ENCODE measurements at places on chromosomes 5 and 9.

GRCh38 chr5:6340100-6340499 lies 38.2 kb downstream of the MED10 start:
- DNase-seq: no peak

GRCh38 chr5:179313849-179314521 lies 31.3 kb downstream of the ADAMTS2 start:
- DNase-seq: no peak

DNA sequence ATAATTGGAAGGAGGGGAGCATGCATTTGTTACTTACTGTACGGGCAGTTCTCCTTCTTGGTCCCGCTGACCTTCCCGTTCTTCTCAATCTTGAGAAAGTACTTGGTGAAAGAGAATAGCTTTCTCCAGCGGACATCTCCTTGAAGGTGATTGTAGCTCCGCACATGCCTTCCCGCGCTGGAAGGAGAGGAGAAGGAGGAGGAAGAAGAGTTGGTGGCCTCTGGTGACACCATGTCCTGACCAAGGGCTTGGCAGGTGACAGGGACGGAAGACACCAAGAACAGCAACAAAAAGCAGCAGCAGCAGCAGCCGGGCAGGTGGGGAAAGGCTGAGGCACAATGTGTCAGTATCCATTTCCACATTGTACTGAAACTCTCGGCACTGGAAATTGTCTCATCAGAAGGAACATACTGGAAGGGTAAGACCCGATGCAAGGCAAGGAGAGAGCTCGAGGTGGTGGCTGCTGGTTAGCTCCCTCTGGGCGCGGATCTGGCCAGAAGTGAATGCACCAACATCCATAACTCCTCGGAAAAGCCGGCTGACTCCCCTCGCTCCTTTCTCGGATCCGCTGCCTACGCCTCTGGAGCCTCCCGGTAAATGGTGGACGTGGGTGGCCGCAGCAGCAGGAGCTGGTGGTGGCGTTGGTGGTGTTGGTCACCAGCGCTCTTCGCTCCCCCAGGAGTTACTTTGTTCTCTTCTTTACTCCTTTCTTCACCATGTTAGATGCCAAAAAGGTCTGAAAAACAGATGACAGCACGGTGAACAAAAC lies 715 bp downstream of the FGF10 start:
- no peak for DNase-seq

- DNase-seq: no peak
Measured at GRCh38 chr5:1443171-1443570, 2.1 kb downstream of the SLC6A3 start.

DNA sequence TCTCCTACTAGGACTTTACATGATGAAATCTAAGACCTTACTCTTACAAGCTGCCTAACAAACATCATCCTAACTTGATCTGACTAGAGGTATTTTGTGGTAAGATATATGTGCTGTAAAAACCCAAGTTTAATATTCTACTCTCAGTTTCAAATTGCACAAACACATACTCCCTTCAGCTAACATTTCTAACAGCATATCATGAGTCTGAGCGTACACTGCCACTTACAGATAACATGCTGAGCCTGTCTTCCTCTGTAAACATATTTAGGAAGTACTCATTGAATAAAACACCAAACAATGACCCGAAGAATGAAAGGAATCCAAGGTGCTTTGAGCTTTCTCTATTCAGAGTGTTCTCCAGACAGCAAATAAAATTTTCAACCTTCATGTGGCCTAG lies 7.9 kb upstream of the ESM1 start:
- DNase-seq: no peak

DNA sequence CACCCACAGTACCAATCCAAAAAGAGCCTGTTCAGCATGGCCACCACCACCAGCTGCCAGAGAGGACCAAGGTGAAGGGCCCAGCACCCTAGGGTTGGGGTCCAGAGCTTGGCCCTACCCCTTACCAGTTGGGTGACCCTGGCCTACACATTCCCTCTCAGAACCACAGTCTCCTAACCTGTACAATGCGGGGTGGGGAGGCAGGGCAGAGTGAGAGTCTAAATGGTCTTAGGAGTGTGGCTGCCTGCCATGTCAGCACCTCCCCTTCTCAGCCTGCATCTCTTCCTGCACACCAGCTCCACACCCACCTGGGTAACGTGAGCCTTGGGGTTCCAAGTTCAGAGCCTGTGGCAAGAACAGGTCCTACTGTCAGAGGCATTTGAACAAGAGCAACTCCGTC lies 92.2 kb downstream of the C5orf15 start:
- DNase-seq: no peak

DNA sequence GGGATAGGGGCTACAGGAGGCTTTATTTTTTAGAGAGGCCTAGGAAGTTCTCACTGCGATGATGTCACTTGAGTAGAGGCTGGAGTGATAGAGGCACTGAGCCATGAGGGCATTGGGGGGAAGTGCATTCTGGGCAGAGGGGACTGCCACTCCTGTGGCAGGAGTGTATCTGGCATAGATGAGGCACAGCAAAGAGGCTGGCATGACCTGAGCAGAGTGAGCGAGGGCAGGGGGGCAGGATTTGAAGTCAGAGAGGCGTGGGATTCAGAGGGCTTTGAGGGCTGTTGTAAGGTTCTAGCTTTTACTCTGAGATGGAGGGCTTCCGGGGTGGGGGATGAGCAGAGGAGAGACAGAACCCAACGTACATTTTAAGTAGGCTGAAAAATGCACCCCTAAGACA lies 91.9 kb upstream of the SH3PXD2B start:
- DNase-seq: no peak

DNA sequence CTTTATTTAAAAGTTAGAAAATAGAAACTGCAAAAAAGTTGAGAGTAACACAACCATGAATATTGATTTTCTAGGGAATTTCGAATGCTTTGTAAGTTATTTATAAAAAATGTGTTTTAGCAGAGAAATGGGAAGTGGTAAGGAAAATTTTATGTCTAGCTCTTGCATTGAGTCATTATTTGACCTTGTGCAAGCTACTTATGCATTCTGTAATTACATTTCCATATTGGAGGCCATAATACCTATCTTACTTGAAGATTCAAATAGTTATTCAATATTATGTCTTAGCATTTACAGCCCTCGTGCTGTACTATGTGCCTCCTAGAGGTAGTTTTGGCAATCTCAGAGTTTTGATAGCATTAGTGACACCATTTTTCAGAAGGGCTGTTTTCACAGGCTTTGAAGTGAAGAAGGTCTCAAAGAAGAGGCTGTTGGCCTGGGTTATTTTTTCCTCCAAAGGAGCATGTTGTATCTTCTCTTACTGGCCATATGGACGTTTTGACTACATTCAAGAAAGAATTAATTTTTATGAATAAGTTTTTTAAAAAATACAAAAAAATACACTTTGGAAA lies 7.4 kb upstream of the DAP start:
- DNase-seq: no peak

- DNase-seq: no peak
Measured at GRCh38 chr9:120775859-120776258, 17.4 kb downstream of the FBXW2 start.

- no peak for DNase-seq
Measured at GRCh38 chr5:94094793-94095441, 353.5 kb upstream of the POU5F2 start.

GRCh38 chr9:5515261-5515650 lies 4.9 kb downstream of the PDCD1LG2 start:
- no peak for DNase-seq

- DNase-seq: no peak
Measured at GRCh38 chr9:110426052-110426709, 88.5 kb upstream of the TXNDC8 start.

DNA sequence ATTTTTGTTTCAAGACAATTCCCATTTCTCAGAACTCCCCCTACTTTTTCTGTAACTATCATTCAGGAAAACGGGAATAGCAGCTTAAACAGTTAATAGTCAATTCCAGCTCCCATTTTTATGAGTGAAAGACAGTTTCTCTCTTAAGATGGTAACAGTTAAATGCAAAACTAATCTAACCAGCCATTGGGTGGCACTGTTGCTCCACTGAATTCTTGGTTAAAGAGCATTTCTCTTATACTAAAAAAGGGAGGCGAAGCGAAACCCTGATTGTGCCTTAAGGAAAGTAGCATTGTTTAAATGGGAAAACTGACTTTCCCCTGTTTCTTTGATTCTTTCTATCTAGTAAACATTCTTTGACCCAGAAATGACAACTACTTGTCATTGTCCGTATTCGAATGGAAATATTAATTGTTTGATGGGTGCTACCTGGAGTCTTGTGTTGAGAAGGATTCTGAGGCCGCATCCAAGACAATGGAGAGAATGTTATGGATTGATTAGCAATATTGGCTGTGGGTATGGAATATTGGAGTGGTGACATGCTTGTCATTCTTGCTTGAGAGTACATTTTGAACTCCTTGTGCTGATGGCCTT lies 507.8 kb downstream of the MAT2B start:
- no peak for DNase-seq

DNA sequence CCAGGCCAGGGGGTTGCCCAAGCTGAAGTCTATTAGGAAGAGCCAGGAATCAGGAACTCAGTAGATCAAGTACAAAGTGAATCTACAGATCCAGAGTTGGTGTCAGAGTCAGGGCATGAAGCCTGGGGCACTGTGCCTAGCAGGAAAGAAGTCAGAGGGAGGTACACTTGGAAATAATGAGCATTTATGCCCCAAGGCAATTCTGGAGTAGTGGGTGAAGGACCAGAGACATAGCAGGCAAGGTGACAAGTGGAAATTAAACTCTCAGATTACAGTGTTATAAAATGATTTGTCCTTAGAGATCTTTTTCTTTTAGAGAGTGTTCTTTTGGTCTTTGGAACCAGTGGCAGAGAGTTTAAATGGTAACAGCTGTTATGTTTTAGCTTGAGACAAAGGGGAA lies 138.0 kb downstream of the ADAMTSL1 start:
- DNase-seq: no peak

DNA sequence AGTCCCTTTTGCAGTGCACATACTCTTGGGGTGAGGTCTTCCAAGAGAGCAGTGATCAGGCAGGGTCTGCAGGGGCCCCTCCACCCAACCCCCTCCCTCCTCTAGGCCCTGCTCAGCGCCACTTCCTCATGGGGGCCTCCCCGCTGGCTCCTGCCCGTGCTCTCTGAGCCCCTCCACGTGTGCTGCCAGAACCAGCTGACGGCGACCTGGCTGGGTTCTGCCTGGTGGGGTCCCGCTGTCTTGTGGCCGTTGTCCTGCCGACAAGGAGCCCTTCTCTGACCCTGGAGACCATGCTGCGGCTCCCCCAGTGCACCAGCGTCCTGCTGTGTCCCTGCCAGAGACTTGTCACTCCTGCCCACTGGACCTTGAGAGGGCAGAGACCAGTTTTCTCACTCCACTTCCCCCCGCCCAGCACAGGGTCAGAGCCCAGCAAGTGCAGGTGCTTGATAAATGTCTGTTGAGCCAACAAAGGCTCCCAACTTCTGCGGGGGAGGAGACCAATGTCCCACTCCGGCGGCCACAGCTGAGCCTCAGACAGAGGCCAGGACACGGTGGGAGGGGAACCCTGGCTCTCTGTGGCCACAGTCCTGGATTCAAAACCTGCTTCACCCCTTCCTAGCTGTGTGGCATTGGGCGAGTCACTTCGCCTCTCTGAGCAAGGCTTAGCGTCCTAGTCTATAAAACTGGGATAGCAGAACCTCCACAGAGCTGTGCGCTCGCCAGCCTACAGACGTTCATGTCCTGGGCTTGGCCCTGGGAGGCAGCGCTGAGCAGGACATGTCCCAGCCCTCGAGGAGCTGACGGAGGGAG lies 24.8 kb downstream of the SARDH start:
- DNase-seq: no peak

- DNase-seq: no peak
Measured at GRCh38 chr9:16612627-16613026, 257.8 kb downstream of the BNC2 start.

DNA sequence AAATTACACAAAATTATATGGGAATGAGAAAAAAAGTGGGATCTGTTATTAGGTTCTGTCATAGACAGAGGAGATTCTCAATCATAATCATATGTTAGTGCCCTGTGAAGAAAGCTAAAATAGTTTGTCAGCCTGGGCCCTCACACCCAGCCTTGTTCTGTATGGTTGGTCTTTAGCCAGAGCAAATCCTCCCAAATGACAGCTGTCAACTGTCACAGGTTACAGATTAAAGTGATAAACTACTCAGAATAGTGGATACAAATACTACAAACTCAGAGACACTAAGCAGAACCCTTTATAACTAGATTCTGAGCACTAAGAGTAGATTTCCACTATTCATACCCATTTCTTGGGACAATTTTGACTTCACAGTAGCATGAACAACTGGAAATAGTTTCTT lies 405.0 kb upstream of the MEF2C start:
- DNase-seq: no peak

GRCh38 chr5:2003206-2003605 lies 120.5 kb upstream of the IRX4 start:
- no peak for DNase-seq

GRCh38 chr5:33315189-33315588 lies 125.6 kb upstream of the TARS1 start:
- DNase-seq: no peak

DNA sequence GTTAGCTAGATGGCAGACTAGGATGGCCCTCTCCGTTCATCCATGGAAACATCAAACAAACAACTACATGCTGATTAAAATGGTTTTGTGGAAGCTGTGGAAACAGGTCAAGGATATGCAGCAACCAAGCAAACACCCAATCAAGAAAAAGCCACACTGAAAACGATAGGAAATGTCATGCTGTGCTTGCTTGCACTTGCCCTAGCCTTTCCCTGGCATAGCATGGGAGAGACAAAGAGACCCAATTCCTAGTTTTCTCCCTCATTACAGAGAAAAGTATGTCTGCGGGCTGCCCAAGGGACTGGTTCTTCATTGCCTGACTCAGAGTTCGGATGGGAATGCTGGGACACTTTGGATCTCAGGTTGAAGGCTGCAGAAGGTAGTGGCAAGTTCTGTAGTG lies 98.7 kb downstream of the FANCC start:
- no peak for DNase-seq

GRCh38 chr9:116437411-116438370 lies 249.4 kb upstream of the TRIM32 start:
- DNase-seq: no peak

- no peak for DNase-seq
Measured at GRCh38 chr9:4324513-4324912, 24.6 kb upstream of the GLIS3 start.

GRCh38 chr9:128247226-128247803 lies 28.5 kb downstream of the GOLGA2 start:
- no peak for DNase-seq

GRCh38 chr5:73387149-73387591 lies 61.4 kb downstream of the FOXD1 start:
- DNase-seq: no peak

DNA sequence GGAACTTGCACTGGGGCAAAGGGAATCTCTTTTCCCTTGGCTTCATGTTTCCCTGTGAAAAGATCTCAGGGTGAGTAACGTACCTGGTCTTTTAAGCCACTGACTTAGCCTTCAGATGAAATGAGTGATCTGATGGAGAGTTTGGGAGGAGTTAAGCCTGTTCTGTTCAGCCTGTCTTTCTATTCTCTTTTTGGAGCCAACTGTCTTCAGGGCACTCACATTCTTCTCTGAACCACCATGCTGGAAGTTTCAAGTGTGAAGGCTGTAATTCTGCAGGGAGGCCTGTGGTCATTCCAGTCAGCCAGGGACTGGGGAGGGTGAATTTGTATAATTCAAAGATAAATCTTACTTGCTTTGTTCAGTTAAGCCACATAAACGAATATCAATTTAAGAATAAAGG lies 722.2 kb upstream of the SEMA6A start:
- no peak for DNase-seq

GRCh38 chr5:138874241-138874640 lies 894 bp downstream of the LRRTM2 start:
- DNase-seq: no peak

Data from T-cell (primary cell).